ENCODE measurements at places on chromosomes 1 and 21.

GRCh38 chr1:185091480-185091879 lies 46.1 kb downstream of the RNF2 start:
- no peak for DNase-seq

GRCh38 chr1:151529781-151530180 lies 10.3 kb upstream of the TUFT1 start:
- DNase-seq, result no peak

DNA sequence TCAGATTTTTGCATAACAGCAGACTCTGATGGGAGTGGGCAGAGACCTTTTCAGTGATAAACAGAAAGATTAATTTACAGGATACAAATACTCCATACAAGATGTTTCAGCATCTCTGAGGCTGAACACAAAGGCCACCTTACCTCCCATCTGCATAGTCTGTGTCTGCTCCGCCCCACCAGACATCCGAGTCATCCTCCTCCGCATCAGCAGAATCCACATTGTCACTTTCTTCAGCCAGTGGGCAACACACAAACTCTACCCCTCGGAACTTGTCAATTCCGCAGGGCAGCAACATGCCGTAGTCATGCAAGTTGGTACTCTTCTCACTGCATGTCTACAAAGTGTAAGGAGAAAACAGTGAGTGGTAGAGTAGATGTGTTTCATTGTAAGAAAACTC lies 119.7 kb downstream of the APP start:
- DNase-seq, result no peak

DNA sequence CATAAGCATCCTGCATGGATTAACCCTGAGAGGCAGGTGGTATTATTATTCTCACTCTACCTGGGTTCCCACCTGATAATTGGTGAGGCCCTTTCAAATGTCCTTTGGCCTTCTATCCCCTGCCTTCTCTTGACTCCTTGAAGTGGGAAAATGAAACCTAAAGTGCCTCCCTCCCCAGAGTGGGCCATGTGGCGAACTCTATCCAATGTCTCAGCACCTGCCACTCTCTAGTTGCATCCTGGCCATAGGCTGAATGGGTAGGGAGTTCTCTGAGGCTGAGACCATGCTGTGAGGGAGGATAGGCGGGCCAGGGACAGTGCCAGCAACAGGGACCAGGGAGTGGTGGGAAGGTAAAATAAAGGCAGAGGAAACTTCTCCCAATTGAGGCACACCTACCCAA lies 35.3 kb downstream of the ELF3 start:
- no peak for DNase-seq

DNA sequence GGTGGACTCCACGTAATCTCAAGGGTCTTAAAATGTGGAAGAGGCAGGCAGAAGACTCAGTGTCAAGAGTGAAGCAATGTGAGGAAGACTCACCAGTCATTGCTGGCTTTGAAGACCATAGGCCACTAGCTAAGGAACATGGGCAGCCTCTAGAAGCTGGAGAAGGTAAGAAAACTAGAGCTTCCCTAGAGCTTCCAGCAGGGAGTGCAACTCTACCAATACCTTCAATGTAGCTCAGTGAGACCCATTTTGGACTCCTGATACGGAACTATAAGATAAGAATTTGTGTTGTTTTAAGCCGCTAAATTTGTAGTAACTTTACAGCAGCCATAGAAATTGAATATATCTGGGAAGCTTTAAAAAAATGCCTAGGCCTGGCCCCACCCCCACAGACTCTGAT lies 18.9 kb downstream of the METTL13 start:
- DNase-seq, result no peak

DNA sequence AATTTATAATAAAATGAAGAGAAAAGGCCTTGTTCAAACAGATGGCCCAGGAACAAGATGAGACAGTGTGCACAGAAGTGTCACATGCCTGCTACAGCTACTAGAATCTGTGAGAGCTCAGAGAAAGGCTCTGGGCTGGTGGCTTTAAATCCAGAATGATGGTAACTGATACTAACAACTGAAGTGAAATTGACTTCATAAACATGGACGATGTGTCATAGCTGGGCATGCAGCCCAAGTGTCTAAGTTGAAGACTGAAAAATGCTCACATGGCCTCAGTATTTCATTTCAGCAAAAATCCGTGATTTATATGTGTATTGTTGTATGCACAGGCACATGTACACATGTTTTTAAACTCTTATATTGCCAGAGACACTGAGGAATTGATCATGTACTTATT lies 208.3 kb upstream of the RUNX1 start:
- DNase-seq, result no peak

DNA sequence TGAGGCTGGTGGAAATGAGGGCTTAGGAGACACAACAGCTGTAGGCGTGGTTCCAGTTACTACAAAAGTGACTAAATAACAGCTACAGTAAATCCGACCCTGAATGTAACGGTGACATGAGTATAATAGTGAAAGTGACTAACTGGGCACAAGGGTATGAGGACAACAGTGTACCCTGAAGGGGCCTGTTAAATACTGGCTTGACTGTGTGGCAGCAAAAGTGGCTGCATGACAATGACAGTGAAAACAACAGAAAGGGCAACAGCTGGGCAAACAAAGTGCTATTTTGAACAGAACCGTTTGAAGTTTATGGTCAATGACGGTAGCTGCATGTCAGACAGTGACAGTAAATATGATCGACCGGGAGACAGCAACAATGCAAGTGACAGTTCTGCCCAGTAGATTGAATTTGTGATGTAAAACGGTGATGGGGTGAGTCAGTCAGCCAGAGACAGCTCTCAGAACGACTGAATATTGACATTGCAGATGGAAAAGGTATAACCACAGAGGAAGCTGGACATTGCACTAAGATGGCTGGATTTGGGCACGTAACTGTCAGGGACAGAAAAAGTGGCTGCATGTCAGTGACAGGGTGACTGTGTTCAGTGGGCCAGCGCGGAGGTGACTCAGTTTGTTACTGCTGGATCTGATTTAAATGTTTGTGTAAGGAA lies 1.2 kb upstream of the ZBTB40 start:
- no peak for DNase-seq

GRCh38 chr1:165116732-165117131 lies 239.8 kb downstream of the LMX1A start:
- DNase-seq, result no peak

DNA sequence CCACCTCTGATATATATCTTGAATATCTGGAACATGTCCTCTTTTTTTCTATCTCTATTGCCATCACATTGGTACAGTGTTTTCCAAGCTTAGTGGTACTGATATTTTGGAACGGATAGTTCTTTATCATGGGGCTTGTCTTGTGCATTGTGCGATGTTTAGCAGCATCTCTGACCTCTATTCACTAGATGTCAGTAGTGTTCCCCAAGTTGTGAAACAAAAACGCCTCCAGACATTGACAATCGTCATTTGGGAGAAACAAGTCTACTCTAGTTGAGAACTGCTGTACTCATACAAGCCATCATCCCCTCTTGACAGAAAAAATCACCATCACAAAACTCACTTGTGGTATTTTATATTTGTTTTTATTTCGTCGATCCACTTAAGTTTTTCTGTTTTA lies 79.7 kb upstream of the CHODL start:
- no peak for DNase-seq

- DNase-seq, result no peak
Observed at GRCh38 chr1:85587841-85588240, 7.3 kb downstream of the CCN1 start.

- DNase-seq, result no peak
Observed at GRCh38 chr1:208030288-208031091, 119.6 kb upstream of the CD34 start.

DNA sequence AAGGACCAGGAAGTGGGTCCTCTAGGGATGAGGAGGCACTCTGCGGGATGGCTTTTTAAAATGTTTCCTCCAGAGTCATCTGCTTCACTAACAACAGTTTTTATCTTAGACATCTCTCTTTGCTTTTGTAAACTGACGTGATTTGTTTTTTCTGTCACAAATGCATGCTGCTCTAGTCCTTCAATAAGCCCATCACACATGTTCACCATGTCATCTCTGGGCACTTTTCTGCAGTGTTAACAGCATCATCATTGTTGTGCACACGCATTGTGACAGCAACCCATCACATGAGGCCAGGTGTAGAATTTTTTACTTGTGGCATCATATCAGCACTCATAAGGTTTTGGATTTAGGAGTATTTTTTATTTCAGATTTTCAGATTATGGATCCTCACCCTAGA lies 12.5 kb downstream of the RGS2 start:
- no peak for DNase-seq

- no peak for DNase-seq
Observed at GRCh38 chr1:182682898-182683501, 1.4 kb downstream of the RGS8 start.

- no peak for DNase-seq
Observed at GRCh38 chr1:65632235-65632634, 160.5 kb upstream of the PDE4B start.

- DNase-seq, result no peak
Observed at GRCh38 chr1:214540324-214540723, 11.1 kb downstream of the PTPN14 start.

DNA sequence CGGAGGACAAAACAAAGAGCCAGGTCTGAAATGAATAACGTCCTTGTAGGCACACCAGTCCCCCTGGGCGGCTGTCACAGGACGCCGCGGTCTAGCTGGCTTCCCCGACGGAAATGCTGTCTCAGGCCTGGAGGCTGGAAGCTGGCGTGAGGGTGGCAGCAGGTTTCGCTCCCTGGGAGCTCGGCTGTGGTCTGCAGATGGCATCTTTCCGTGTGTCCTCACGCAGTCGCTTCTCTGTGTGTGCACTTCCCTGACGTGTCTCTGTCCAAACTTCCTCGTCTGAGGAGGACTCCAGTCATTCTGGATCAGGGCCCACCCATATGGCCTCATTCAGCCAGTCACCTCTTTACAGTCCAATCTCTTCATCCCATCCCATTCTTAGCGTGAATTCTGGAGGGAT lies 14.2 kb downstream of the TNFRSF14 start:
- DNase-seq, result no peak

DNA sequence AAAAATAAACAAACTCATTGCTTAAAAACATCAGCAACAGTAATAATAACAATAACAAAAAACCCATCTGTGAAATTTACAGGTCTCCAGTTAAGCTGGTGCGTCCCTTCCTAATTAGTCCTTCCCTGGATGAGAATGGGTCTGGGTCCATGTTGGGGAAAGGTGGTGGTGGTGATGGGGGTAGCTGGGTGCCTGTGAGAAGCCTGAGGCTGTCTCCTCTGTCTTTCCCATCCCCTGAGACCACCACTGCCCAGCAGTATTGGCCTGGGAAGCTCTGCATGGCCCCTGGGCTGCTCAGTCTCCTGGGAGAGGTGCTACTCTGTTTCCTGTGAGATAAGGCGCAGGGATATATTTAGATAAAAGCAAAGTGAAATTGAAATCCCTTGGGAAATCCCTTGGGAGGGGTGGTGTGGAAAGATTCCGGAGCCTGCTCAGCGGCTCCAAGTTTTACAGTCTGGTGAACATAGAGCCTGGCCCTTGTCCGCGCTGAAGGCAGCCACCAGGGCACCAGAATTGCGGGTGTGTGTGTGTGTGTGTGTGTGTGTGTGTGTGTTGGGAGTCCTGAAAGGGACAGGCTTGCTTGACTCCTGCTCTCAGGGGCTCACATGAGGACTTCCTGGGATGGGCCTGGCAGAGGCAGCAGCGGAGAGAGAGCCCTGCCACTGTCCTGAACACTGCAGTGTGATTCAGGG lies 150.2 kb downstream of the FOXD2 start:
- DNase-seq, result no peak

- DNase-seq, result no peak
Observed at GRCh38 chr1:18246543-18246942, 138.9 kb downstream of the IGSF21 start.

GRCh38 chr1:52268372-52268771 lies 97.6 kb downstream of the CC2D1B start:
- DNase-seq, result no peak

GRCh38 chr1:160945079-160945478 lies 9.5 kb downstream of the ITLN2 start:
- DNase-seq, result no peak

GRCh38 chr1:160405331-160405877 lies 5.0 kb downstream of the VANGL2 start:
- DNase-seq, result no peak

- DNase-seq, result no peak
Observed at GRCh38 chr21:41269535-41269934, 47.1 kb upstream of the FAM3B start.

DNA sequence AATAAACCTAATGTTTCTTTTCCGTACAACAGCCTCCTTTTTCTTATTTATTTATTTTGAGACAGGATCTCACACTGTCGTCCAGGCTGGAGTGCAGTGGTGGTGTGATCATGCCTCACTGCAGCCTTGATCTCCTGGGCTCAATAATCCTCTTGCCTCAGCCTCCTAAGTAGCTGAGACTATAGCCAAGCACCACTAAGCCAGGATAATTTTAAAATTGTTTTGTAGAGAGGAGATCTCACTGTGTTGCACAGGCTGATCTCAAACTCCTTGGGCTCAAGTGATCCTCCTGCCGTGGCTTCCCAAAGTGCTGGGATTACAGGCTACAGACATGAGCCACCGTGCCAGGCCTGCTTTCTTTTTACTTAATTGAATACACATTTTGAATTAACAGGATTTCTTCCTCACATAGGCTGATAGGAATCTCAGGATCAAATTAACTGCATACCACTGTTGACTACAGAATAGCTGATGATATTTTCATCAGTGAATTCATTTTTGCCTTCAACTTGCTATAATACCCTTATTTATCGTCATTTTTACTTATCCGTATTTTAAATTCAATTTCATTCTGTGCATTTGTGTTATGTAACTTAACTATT lies 2010.5 kb downstream of the NCAM2 start:
- no peak for DNase-seq

GRCh38 chr1:57860325-57860724 lies 436.5 kb upstream of the DAB1 start:
- DNase-seq, result no peak

GRCh38 chr1:203325418-203326091 lies 20.2 kb downstream of the BTG2 start:
- no peak for DNase-seq

- no peak for DNase-seq
Observed at GRCh38 chr1:65401612-65402011, 18.9 kb upstream of the LEPR start.

DNA sequence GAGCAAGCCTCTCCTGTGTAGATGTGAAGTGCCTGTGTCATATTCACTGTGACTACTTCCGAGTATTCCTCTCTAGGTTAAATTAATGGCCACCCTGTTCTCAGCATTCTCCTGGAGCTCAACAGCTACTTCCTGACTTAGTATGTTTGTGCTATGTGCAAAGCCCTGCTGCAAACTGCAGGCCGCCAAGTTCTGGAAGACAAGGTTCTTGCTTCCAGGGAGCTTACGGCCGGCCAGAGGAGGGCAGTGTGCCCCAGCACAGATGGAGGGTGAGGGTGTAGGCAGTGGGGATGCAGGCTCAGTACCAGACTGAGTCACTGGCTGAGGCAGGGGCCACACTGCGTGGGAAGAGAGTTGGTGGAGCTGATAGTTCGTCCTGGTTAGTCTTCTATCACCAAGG lies 43.2 kb downstream of the ELK4 start:
- no peak for DNase-seq
